ENCODE measurements at places on chromosomes 13 and 19.

DNA sequence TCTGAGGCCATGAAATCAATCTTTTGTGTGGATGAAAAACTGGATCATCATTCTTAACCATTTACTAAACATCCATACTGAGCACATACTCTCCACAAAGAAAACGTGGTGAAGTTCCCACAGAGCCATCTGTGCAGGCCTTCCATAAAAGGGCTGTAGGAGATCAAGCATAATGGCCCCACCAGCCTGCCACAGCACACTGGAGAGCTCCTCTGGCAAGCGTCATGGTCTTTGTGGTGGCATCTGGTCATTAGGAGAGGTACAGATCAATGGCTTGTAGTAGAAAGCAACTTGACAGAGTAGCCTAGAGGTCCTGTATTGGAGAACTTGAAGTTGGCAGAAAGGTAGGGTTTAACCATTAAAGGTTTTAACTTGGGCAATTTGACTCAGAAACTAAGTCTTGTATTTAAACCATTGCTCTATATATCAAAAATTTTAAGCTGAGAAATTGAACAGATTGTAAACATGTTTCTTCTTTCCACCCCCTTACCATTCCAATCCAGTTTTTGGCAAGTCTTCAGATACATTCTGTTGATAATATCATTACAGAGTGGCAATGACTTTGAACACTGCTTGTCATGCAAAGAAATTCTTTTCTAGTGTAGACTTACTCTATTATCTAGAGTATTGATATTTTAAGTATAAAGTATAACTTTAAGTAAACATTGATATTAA lies 128.3 kb downstream of the LMO7 start:
- no peak for DNase-seq

DNA sequence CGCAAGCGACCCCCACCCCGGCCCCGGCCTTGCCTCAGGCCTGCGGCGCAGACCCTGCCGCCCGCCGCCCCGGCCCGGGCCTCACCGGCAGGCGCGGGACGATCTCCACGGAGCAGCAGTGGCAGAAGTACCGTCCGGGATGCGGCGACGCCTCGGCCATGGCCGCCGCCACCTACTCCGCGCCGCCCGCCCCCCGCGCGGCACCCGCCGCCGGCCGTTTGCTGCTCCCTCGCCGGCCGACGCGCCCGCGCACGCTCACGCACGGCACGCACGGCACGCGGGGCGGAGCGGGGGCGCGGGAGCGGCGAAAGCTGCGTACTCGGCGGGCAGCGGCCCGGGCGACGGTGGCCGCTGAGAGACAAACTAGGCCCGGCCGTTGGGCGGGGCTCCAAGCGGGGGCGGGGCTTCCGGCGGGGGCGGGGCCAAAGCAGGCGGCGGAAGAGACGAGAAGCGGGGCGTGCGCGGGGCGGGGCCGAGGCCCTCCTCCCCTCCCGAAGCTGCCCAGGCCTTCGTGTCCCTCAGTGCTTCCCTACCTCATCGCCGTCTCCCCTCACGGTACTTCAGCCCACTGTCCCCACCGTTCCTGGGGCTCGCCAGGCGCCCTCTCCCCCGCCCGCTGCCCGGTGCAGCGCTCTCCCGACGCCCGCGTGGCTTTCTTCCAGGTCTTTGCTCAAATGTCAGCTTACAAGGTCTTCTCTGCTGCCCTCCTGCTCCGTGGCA lies at the start of gene RNF126:
RNF126 (minus strand) TSS at position 253 of the 720 bp plus-strand sequence; CDS start at position 160, 93 bp downstream.
- DNase-seq = peak; percentile 95

DNA sequence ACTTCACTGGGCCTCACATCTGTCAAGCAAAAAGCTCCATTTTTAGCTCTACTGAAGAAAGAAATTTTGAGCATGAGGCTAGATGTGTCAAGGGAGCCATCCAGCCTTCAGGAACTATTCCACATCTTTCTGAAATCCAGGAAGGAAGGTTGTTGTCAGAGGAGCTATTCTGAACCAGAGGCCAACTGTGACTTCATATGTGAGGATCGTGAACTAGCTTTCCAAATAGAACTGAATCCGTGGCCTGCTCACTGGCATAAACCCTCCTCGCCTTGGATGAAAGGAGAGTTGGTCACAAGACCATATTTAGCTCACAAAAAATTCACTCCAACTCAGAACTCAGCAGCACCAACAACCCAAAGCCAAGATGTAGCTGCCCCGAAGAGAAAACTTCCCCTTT lies 195.8 kb downstream of the FOXO1 start:
- DNase-seq = no peak

- no peak for DNase-seq
Measured at GRCh38 chr19:43660971-43661360, 9.0 kb downstream of the PLAUR start.

DNA sequence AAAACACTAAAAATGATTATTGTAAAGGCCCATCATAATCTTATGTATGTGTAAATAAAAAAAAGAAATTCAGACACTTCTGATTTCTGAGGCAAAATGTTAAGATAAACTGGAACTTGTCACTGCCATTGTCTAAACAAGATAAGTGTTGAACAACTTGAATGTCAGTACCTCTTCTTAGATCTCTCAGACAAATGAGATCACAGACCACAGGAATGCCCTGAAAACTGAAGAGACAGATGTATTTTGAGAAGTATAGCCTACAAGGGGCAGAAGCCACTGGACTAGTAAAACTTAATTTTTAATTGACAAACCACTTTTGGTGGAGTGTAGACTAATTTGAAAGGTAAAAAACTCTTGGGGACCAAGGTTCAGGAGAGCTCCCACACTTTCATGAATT lies 375.5 kb upstream of the SLITRK5 start:
- DNase-seq = no peak

GRCh38 chr13:109403012-109403421 lies 383.4 kb downstream of the IRS2 start:
- no peak for DNase-seq

GRCh38 chr13:23628250-23628649 lies 58.0 kb downstream of the TNFRSF19 start:
- no peak for DNase-seq

DNA sequence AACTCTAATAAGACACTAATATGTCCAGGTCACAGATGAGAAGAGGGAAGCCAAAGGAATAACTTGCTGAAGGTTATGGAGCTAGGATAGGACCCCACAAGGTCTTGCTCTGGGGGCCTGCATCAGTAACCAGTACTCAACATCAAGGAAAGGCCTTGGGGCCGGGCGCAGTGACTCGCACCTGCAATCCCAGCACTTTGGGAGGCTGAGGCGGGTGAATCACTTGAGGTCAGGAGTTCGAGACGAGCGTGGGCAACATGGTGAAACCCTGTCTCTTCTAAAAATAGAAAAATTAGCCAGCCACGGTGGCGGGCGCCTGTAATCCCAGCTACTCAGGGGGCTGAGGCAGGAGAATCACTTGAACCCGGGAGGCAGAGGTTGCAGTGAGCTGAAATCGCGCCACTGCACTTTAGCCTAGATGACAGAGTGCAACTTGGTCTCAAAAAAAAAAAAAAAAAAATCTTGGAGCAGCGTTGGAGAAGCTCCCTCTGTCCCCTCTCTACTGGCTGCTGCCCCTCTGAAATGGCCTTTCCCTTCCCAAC lies 1.8 kb downstream of the LONP1 start:
- no peak for DNase-seq

GRCh38 chr13:74117207-74117705 lies 16.9 kb downstream of the KLF12 start:
- no peak for DNase-seq

- DNase-seq = no peak
Measured at GRCh38 chr13:57704031-57704430, 72.5 kb downstream of the PCDH17 start.

GRCh38 chr19:39409208-39410016 lies 2.8 kb downstream of the ZFP36 start:
- DNase-seq = no peak

GRCh38 chr13:30020726-30021312 lies 170.4 kb upstream of the UBL3 start:
- DNase-seq = no peak

GRCh38 chr19:47179653-47180310 lies 49.1 kb downstream of the SAE1 start:
- DNase-seq = no peak

- no peak for DNase-seq
Measured at GRCh38 chr19:56193981-56194640, 3.5 kb downstream of the ZSCAN5B start.

Measured in GM19239 (cell line).